ENCODE measurements at places on chromosomes 7 and 10. TPM values are rescaled to one million over a fixed set of nuclear protein-coding genes. Genes with fewer than 3 reads are reported as not detected.

DNA sequence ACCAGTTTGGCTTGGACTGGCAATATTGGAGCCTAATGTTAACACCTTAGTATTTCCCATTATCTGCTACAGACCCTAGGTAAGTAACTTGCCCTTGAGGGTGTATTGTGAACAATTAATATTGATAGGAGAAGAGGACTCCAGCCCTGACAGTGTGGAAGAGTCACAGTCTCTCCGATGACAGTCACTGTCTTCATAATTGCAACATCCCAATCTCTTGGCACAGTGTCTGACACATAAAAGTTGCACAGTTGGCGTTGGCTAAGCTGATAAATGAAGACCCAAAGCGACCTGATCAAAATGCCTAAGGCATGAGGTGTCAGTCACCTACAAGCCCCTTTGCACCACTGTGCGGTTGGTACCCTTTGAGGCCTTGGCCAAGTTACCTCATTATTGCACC lies 154.7 kb upstream of the AOAH start:
- H3K4me3 ChIP-seq = no peak overlapping the region
- H3K27me3 ChIP-seq = no peaks in the 10 kb centered on the region
- no peak for DNase-seq
- H3K27ac ChIP-seq = no peak overlapping the region
- H3K4me1 ChIP-seq = no peaks in the 10 kb centered on the region

Gene IFIT1B
- total RNA-seq = not detected

- no peaks in the 10 kb centered on the region for H3K27me3 ChIP-seq
- no peak overlapping the region for H3K4me3 ChIP-seq
- H3K4me1 ChIP-seq = peaks cover 33% of the 10 kb centered on the region
- no peak for DNase-seq
- no peak overlapping the region for H3K27ac ChIP-seq
Measured at GRCh38 chr7:98135984-98136383, 29.3 kb downstream of the LMTK2 start.

DNA sequence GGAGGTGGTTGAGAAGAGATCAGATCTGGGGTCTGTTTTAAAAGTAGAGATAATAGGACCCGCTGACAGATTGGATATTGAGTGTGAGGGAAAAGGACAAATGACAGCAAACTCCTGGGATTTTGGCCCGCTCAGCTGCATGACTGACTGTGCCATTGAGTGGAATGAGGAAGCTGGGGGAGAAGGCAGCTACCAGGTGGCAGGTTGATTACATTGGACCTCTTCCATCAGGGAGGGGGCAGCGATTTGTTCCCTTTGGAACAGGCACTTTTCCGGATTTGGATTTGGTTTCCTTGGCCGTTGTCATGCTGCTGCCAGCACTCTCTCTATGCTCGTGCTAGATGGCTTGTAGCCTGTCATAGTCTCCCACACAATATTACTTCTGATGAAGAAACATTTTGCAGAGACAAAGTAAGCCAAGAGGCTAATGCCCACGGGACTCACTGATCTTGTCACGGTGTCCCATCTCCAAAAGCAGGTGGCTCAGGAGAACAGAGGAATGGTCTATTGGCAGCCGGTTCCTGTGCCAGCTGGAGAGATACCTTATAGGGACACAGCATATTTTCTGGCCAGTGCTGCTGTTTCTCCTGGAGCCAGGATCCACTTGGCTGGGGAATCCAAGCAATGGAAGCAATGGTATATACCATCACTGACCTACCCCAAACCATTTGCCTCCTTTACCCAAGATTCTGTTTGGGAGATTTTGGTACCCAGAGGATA lies 69.1 kb upstream of the WAC start:
- H3K4me3 ChIP-seq = no peak overlapping the region
- H3K27me3 ChIP-seq = no peaks in the 10 kb centered on the region
- no peak overlapping the region for H3K27ac ChIP-seq
- no peaks in the 10 kb centered on the region for H3K36me3 ChIP-seq
- H3K4me1 ChIP-seq = no peaks in the 10 kb centered on the region

DNA sequence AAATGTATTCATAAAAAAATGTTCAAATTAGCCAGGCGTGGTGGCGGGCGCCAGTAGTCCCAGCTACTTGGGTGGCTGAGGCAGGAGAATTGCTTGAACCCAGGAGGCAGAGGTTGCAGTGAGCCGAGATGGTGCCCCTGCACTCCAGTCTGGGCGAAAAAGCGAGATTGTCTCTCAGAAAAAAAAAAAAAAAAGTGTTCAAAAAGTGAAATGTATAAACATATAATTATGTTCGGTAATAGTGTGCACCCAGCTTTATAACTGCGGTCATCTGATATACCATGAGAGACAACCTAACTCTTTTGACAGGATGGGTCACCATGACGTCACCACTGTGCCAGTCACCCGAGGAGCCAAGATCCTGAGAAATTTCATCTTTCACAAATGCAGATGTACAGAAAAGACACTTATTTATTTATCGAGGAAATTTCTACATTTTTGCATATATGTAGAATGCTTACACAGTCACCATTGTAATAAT lies 594 bp upstream of the RP9 start:
- H3K4me3 ChIP-seq = peak overlapping the region; percentile 55
- DNase-seq = no peak
- H3K4me1 ChIP-seq = peaks cover 26% of the 10 kb centered on the region
- H3K27me3 ChIP-seq = no peaks in the 10 kb centered on the region
- H3K36me3 ChIP-seq = no peaks in the 10 kb centered on the region
- H3K27ac ChIP-seq = no peak overlapping the region

DNA sequence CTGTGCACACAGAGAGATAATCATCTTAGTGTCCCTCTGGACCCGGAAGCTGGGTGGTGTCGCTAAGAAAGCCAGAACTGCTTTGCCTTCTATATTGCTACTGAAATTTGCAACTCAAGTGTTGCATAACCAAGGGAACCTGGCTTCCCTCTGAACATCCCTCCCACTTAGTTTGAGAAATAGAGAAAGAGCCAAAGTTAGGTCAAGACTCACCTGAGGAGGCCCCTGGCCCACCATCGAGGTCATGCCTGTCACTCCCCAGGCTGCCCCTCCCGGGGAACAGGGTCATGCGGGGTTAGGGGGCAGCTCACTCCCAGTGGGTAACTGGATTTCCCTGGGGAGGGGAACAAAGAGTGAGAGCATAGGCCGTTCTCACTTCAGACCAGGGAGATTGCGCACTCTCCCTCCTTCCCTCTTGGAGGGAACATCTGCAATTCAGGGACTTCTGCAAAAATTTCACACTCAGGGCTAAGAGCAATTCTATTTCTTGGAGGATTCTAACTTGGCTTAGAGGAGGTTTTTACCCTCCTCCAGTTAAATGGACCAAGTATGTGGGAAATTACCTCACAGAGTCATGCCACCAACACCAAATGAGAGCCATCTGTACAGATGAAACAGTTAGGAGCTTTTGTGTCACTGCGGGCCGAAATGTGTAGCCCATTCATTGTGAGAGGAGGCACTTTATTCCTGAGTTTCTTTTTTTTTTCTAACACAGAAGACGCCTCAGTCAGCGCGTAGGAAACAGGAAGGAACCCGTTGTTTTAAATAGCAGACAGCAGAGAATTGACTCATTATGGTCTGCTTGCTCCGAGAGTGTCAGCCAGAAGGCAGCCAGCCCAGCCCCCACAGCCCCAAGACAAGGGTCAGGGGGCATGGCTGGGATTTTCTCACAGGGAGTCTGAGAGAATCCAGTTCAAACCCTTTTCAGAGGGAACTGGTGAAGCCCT lies 221.3 kb downstream of the ARHGAP12 start:
- H3K4me3 ChIP-seq = no peak overlapping the region
- no peaks in the 10 kb centered on the region for H3K27me3 ChIP-seq
- no peak overlapping the region for H3K27ac ChIP-seq
- no peak for DNase-seq
- no peaks in the 10 kb centered on the region for H3K36me3 ChIP-seq
- H3K4me1 ChIP-seq = peaks cover 12% of the 10 kb centered on the region

DNA sequence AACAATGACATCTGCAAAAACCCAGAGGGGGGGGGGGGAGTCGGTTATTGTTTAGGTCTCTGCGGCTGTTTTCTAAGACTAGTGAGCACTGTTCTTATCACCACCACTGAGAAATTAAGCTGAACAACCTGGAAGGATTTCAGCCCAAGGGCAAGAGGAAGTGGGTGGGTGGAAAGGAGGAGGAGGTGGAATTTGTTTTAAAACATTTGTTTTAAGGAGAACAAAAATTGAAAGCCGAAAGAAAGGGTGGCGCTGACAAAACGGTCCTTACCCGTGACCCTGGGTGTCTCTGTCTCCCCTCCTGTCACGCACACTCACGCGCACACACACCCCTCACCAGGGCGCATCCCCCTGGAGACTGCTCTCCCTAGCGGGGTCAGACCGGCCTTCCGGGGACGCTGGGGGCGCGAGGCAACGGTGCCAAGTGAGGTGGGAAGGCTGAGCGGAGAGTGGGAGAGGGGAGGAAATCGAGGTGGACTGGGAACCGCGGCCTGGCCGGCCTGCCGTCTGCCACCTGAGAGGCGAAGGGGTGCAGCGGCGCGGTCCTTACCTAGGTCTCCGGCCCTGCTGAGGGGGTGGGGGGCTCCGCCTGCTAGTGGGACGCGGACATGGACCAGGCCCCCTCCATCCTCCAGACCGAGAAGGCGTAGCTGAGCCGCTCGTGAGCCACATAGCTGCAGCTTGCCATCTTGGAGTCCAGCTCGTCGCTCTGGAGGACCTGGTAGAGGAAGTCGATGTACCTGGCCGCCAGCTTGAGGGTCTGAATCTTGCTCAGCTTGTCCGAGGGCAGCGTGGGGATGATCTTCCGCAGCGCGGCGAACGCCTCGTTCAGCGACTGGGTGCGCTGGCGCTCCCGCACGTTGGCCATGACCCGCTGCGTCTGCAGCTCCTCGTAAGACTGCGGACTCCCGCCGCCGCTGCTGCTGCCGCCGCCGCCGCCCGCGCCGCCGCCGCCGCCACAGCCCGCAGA lies 1.0 kb downstream of the TWIST1 start:
- H3K27ac ChIP-seq = no peak overlapping the region
- no peak overlapping the region for H3K4me3 ChIP-seq
- DNase-seq = no peak
- peaks cover 3% of the 10 kb centered on the region for H3K27me3 ChIP-seq
- no peaks in the 10 kb centered on the region for H3K4me1 ChIP-seq

- no peaks in the 10 kb centered on the region for H3K36me3 ChIP-seq
- peaks cover 61% of the 10 kb centered on the region for H3K4me1 ChIP-seq
- H3K27ac ChIP-seq = peak overlapping the region; percentile 39
- peak overlapping the region; percentile 21 for H3K4me3 ChIP-seq
- DNase-seq = no peak
Measured at GRCh38 chr10:45421221-45422097, 47.4 kb downstream of the ALOX5 start.

DNA sequence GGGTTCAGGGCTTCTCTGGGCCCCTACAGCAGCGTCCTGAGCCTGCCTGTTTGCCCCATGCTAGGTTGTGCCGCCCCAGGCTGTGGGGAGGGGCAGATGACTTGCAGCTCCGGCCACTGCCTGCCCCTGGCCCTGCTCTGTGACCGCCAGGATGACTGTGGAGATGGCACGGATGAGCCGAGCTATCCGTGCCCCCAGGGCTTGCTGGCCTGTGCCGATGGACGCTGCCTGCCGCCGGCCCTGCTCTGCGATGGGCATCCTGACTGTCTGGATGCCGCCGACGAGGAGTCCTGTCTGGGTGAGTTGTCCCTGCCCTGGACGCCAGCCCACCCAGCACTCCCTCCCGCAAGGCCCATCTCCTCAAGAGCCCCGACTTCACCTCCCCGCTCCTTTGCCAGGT lies 15.7 kb upstream of the ZNF467 start:
- no peak for DNase-seq
- H3K4me3 ChIP-seq = no peak overlapping the region
- H3K4me1 ChIP-seq = no peaks in the 10 kb centered on the region
- H3K27ac ChIP-seq = no peak overlapping the region

Gene TBC1D12
- 0.46 TPM for total RNA-seq

DNA sequence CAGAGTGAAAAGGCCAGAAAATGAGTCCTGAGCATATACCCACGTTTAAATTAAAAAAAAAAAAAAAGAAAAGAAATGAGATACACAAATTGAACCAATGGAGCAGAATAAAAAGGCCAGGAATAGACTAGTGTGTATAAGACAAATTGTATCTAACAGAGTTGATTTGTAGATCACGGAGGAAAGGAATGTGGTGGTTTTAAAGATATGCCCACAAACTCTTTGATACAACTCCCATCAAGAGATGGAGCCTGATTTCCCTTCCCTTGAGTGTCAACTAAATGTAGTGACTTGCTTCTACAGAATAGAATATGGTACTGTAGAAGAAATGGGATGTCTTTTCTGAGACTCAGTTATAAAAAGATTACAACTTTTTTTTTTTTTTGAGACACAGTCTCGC lies 10.4 kb downstream of the SYPL1 start:
- no peak for DNase-seq
- peaks cover 27% of the 10 kb centered on the region for H3K4me1 ChIP-seq
- H3K27ac ChIP-seq = no peak overlapping the region
- H3K27me3 ChIP-seq = no peaks in the 10 kb centered on the region
- H3K36me3 ChIP-seq = no peaks in the 10 kb centered on the region
- no peak overlapping the region for H3K4me3 ChIP-seq

DNA sequence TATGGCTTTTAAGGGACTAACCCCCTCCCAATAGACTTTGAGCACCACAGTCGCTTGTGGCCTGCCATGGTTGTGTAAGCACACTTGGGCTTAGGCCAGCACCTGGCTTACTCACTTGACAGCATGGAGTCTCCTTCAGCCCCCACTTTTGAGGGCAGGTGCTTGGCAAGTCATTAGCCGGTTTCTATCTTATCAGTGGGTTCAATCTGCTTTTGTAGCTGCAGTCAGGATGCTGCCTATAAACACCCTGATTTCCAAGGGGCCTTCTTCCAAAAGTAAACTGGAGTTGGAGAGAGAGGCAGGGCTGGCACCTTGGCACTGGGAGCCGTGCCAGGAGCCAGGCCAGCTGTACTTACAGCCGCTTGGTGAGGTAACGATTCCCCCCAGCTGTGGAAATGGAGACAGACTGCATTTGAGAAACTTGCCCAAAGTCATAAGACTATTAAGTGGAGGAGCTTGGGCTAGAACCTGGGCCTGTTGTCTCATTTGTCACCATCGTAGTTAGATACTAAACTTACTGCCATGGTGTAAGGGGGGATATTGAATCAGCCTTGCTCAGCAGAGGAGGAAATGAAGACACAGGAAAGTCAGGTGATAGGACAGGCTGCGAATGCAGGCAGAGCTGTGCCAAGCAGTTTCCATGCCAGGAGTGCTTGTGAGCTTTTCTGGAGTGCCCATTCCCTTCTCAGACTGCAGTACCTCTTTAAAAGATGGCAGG lies 92.2 kb upstream of the EFCAB10 start:
- no peak for DNase-seq
- no peaks in the 10 kb centered on the region for H3K36me3 ChIP-seq
- H3K4me1 ChIP-seq = peaks cover 50% of the 10 kb centered on the region
- H3K27me3 ChIP-seq = no peaks in the 10 kb centered on the region

DNA sequence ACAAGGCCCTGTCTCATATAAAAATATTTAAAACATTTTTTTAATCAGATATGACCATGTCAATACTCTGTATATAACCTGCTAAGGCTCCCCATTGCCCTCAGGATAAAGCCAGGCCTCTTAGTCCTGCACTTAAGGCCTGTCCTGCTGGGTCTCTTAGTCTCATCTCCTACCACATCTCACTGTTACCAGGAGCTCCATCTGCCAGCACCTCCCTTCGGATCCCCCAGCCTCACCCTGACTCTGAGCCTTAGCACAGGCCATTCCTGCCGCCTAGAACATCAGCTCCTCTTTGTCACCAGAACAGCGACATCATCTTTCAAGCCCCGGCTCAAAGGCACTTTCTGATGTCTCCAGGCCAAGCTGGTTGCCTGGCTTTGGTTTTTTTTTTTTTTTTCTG lies 25.7 kb upstream of the GTF2IRD1 start:
- H3K27me3 ChIP-seq = no peaks in the 10 kb centered on the region
- no peaks in the 10 kb centered on the region for H3K4me1 ChIP-seq
- H3K4me3 ChIP-seq = no peak overlapping the region
- H3K36me3 ChIP-seq = no peaks in the 10 kb centered on the region
- H3K27ac ChIP-seq = no peak overlapping the region
- no peak for DNase-seq

GRCh38 chr10:101993221-101993620 lies 62.8 kb downstream of the ARMH3 start:
- no peaks in the 10 kb centered on the region for H3K27me3 ChIP-seq
- H3K4me3 ChIP-seq = no peak overlapping the region
- no peak overlapping the region for H3K27ac ChIP-seq

All from CD8-positive, alpha-beta memory T cell (primary cell).